ENCODE measurements at places on chromosomes 12 and 14.

DNA sequence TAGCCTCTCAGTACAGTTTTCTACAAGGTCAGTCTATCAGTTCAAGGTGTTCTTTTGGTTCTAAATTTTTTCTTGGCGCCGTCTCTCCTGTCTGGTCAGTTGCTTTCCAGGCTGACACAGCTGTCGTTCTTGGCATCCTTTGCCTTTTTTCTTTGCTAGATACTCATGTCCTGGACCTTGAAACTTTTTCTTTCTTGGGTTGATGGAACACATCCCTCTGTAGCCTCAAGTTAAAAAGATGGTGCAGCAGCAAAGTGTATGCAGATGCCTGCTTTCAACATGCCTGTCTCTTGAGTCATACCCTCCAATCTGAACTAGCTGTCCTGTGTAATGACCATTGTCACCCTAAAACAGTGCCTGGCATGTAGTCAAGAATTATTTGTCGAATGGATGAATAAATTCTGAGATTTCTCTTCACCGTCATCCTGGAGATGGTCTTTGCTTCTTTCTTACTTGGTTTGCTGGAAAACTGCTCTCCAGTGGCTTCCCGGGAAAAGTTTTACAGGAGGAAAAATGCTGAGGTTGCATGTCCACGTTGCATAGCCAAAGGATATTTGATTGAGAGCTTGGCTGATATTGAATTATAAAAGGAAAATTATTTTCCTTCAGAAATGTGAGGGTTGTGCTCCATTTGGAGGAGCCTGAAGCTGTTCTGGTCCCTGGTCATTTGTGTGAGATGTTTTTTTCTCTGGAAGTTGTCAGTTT is 4.6 kb downstream of the NYNRIN start:
- no peak for DNase-seq

GRCh38 chr14:31950764-31951637 is 126.1 kb upstream of the ARHGAP5 start:
- no peak for DNase-seq

GRCh38 chr14:97196336-97196735 is 399.2 kb downstream of the VRK1 start:
- no peak for DNase-seq

DNA sequence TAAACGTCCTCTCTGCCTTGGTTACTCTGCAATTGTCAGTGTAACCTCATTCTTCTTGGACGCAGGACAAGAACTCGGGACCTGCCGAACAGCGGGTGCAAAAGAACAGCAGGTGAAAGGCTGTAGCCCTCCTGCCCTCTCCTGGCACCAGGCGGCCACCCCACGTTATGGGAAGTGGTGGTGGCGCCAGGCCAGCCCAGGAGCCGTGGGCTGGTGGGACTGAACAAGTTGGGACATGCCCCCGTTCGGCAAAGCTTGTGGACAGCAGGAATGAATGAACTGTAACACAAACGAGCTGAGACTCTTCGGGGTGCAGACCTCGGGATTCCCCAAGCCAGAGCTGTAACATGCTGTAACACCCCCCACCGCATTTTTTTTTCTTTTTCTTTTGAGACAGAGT is 6.6 kb upstream of the M6PR start:
- no peak for DNase-seq

DNA sequence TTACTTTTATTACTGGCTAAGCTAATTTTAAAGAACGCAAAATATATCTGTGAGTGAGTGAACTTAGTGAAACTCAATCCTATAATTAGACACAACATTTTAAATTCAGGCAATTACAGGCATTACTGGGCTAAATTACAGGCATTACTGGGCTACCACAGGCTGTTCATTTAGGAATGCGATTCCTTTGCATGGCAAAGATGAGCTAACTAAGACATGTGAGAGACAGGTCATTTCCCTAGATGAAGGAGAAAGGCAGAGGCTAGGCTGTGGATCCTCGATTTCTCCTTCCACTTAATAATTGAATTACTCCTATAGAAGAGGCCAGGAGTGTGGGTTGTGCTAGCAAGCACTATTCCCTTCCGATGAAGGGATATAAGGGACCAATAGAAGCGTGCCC is 429.4 kb upstream of the LMO3 start:
- DNase-seq: no peak

GRCh38 chr12:113245695-113246477 is 24.6 kb downstream of the TPCN1 start:
- peak; percentile 68 for DNase-seq

GRCh38 chr14:53501361-53502211 is 348.5 kb upstream of the DDHD1 start:
- DNase-seq: no peak

- DNase-seq: no peak
Observed at GRCh38 chr14:95946867-95947266, 70.2 kb downstream of the TUNAR start.

GRCh38 chr14:104343294-104343625 is 204.9 kb downstream of the KIF26A start:
- no peak for DNase-seq

GRCh38 chr12:53603804-53604203 is 22.4 kb downstream of the ATF7 start:
- DNase-seq: no peak

DNA sequence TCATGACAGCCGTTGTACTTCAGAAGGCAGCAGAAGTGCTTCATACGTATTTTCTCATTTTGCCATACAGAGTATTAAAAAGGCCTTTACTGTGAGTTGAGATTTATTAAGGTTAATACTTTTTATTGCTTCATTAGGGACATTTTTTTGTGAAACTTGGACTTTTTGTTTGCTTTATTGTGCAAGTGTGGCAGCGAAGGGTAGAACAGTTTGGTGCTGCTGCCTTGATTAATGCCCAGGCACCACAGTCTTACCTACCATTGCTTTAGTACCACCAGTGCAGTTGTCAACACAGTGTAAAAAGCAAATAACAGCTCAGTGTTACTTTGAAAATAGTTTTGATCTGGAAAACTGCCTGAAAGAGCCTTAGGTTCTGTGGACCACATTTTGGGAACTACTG is 147.4 kb downstream of the PCNX1 start:
- no peak for DNase-seq

DNA sequence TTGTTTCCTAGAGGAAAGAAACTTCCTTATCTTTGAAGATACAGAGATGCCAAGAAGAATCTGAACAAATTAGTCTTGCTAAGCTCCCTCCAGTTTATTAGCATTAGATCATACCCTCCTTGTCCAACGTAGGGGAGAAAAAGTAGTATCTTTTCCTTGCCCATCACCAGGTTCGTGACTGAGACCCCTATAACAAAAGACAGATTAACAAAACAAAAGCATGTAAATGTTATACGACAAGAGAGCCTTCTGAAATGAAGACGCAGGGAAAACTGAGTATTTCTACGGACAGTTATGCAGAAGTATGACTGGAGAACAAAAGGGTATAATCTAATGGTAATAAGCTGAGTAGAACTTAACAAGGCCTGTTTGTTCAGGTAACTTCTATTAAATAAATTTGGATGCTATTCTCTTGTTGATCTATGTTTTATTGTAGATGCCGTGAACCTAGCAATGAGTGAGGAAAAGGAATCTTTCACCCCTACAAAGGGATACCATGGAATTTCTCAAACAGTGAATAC is 2.9 kb upstream of the CLEC7A start:
- DNase-seq: no peak

GRCh38 chr14:76844223-76844622 is 18.0 kb downstream of the LRRC74A start:
- no peak for DNase-seq

GRCh38 chr14:105386581-105387529 is 11.5 kb upstream of the TEX22 start:
- no peak for DNase-seq

All from NCI-H1048 (cell line).